ENCODE measurements at places on chromosomes 6 and 20.

GRCh38 chr6:73722318-73723060 is 26.5 kb downstream of the CD109 start:
- no peak for DNase-seq

DNA sequence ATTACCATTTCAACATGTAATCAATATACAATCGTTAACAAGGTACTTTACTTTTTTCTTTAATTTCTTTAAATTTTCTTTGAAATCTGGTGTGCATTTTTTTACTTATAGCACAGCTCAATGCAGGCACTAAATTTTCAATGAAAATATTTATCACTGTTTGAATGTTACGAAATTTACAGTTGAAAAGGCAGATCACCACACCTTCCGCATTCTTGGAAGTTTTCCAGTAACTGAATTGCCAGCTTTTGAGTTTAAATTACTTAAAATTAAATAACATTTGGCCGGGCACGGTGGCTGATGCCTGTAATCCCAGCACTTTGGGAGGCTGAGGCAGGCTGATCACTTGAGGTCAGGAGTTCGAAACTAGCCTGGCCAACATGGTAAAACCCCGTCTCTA is 309.9 kb downstream of the BMP7 start:
- DNase-seq, result no peak

GRCh38 chr20:9989066-9989724 is 45.6 kb upstream of the ANKEF1 start:
- DNase-seq, result no peak

- no peak for DNase-seq
Measured at GRCh38 chr6:5592886-5593519, 331.7 kb downstream of the FARS2 start.

DNA sequence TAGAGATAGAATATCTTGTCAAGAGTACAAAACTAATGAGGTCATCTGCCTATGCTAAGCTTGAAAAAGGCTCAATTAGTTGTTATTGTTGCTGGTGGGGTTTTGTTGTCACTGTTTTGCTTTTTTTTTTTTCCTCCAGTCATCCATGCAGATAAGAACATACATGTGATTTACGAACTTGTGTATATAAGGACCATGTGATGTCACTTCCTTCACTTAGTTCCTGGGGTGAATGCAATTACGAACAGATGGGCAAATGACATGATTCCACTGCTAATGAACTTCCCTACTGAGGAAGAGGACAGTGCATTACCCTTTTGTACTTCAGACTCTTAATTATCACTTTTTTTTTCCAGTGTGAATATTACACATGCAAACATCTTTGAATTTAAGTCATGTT is 1175.3 kb upstream of the GJE1 start:
- DNase-seq, result peak; percentile 43

DNA sequence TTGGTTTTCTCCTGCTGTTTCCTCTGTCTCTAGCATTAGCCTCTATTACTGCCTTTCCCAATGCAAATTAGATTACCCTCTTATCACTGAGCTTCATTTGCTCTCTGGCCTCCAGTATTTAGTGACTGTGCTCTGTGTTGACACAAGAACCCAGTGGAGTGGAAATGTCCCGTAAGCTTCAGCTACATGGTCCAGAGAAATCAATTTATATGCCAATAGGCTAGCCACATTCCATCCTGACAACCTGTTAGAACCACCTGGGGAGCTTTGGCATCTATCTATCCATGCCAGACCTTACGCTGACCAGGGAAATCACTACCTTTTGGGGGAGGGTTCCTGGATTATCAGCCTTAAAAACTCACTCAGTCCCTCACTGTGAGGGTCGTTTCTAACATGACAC is 459.6 kb downstream of the UTRN start:
- no peak for DNase-seq

- DNase-seq, result peak; percentile 23
Measured at GRCh38 chr20:21529863-21530262, 16.0 kb upstream of the NKX2-2 start.

DNA sequence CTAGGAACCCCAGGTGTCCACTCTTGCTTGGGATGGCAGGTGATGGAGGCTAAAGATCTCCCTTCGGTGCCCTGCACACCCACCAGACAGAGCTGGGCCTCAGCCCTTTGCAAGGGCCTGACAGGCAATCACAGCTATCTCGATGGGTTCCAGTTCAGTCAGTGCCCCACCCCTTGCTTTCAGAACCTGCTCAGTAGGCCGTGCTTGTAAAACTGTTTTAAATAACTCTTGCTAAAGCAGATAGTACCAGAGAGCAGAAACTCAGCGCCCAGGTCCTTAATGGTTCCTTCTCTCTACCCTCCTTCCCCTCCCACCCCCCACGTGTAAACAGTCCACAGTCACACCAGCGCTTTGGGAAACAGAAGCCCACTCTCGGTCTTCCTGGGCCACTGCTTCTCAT is 39.2 kb downstream of the C6orf132 start:
- no peak for DNase-seq

DNA sequence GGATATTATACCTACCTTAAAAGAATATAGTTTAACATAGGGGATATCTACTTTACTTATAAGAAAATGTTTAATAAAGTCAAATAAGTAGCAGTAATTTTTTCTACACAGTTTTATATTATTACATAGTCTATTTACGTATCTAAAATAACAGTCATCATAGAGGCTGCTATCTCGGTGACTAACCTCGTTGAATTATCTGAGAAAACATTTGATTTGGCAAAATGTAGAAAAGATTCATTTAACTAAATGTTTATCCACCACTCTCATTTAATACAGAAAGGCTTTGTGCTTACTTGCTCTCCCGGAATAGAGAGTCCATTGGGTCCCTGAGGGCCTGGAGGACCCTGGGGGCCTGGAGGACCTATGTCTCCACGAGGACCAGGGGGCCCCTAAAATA is 103.6 kb downstream of the COL12A1 start:
- DNase-seq, result no peak

DNA sequence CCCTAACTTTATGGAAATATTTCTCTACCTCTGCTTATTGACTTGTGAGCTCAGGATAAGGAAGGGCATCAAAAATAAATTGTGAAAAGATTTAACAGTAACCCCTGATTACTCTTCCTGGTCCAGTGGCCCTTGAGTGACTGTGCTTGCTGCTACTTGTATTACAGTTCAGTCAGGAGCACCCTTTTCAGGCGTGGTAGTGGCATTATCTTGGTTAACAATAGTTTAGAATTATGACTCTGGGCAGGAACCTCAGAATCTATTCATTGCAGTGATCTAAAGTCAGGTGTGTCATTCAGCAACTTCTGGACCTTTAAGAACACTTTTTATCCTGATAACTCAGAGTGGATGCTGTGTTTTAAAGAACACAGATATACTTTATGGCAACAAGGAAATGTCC is 43.4 kb downstream of the FAM135A start:
- DNase-seq, result no peak

- DNase-seq, result no peak
Measured at GRCh38 chr6:128511506-128511905, 8.9 kb downstream of the PTPRK start.

DNA sequence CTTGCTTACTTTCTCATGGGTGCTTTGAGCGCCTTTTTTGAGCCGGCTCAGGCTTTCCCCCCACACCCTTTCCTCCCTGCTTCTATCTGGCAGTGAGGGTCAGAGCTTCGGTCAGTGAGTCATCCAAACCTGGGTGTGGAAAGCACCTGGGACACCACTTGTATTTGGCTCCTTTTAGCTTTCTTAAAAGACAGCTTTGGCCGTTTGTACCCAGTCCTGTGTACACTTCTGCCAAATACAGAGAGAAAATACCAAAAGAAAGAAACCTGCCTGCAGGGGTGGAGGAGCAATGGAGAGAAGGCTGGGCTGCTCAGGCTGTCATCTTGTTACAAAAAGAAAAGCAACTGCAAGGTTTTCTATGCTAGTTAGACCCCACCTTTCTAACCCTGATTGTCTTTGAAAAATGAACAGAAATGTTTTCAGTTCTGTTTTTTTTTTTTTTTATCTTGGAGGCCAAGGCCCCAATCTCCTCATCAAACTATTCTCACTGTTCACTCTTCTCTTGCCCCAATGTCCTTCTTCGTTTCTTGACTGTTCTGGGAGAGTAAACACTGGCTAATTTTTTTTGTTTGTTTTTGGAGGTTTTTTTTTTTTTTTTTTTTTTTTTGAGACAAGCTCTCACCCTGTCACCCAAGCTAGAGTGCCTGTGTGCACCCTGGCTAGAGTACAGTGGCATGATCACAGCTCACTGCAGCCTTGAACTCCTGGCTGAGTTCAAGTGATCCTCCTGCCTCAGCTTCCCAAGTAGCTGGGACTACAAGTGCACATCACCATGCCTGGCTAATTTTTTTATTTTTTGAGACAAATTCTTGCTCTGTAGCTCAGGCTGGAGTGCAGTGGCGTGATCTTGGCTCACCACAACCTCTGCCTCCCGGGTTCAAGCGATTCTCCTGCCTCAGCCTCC is 76.4 kb downstream of the SSR1 start:
- DNase-seq, result no peak

DNA sequence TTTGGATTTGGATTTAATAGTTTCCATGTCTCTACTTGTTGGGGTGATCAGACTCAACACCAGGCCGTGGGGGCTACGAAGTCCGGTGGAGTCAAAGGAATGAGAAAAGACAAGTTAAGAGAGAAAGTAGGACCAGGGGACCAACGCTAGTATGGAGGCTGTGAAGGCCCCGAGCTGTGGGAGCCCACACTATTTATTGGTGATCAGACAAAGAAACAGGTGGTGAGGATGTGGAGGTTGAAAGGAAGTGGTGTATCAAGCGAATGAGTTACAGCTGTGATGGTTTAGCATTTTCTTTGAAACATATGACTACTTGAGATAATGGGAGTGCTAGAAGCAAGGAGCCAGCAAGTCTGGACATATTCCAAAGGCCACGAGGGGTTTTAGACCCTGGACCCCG is 62.4 kb downstream of the AKAP7 start:
- DNase-seq, result no peak

GRCh38 chr6:107627969-107628368 is 138.1 kb downstream of the SOBP start:
- DNase-seq, result no peak

- no peak for DNase-seq
Measured at GRCh38 chr6:11416936-11417576, 120.5 kb upstream of the TMEM170B start.

- no peak for DNase-seq
Measured at GRCh38 chr20:53468587-53468986, 125.1 kb downstream of the ZNF217 start.

- DNase-seq, result no peak
Measured at GRCh38 chr6:140671926-140672325, 1297.5 kb upstream of the CITED2 start.

GRCh38 chr20:4613718-4614620 is 107.7 kb upstream of the PRND start:
- DNase-seq, result no peak

DNA sequence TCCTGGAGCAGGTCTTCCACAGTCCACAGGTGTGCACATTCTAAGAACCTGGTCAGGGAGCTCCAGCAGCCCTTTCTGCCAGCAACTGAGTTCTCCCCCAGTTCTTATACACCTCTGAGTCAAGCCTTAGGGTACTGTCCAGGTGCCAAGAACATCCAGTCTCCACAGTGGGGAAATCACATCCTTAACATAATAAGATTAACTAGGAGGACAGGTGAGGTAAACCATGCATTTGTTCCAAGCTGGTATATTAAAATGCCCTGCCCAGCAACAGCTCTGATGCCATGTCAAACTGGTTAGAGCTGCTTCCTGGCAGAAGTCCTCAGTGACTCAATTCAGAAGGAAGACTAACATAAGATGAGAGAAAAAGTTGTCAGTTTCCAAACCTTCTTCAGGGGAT is 303.9 kb upstream of the SGK1 start:
- DNase-seq, result no peak

DNA sequence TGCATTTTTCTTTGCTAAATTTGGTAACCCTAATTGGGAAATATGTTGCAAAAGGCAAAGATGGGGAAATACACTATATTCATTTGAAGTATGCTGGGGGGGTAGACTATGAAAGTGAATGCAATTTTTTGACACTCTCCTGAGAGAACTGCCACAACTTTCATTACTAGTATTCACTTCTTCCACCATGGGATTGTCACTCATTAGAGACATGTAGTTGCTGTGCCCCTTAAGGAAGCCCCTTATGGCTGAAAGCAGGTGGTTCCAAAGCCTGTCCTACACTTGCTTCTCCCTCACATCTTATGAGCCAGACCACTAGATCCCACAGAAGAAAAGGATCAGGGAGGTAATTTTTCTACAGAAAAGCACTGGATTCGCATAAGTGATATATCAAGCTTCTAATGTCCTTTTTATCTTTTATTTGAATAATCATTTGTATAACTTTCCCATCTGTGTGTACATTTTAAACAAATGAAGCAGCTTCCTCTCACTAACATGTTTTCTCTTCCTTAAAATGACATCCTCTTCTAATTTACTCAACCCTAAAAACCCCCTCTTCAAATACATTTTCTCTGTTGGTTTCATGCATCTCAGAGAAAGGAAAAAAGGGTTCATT is 83.8 kb downstream of the GCLC start:
- no peak for DNase-seq

GRCh38 chr20:4699216-4699615 is 22.5 kb upstream of the PRND start:
- DNase-seq, result no peak

GRCh38 chr6:2510316-2510715 is 240.4 kb downstream of the MYLK4 start:
- DNase-seq, result no peak
